ENCODE measurements at places on chromosomes 6 and 20.

DNA sequence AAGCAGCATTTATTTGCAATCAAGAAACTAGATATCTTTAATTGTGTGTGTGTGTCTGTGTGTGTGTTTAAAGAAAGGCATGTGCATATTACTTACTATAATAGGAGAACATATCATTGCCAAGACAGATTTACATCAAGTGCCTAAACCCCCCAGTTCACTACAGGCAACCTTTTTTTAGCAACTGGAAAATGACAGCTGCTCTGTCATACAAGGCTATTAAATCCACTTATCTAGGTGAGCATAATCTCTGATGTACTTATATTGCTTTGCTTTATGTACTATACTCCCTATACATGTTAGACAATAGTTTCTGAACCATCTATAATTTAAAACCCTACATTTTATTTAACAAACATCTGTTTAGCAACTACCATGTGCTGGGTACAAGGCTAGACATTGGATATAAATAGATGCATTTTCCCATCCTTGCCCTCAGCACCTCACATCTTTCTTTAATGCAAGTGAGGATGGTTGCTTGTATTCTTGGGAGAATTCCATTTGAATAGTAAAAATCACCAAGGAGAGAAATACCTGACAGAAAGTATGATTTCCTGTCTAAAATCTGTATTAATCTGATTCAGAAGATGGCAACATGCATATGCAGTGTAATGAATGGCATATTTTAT is 398.3 kb downstream of the LAMA2 start:
- DNase-seq = no peak

- no peak for DNase-seq
These were observed 70.4 kb upstream of the KCNG1 start for GRCh38 chr20:51093240-51093763.

GRCh38 chr6:93731306-93731705 is 311.9 kb upstream of the EPHA7 start:
- DNase-seq = no peak

GRCh38 chr6:46039646-46040045 is 24.0 kb upstream of the CLIC5 start:
- DNase-seq = no peak

DNA sequence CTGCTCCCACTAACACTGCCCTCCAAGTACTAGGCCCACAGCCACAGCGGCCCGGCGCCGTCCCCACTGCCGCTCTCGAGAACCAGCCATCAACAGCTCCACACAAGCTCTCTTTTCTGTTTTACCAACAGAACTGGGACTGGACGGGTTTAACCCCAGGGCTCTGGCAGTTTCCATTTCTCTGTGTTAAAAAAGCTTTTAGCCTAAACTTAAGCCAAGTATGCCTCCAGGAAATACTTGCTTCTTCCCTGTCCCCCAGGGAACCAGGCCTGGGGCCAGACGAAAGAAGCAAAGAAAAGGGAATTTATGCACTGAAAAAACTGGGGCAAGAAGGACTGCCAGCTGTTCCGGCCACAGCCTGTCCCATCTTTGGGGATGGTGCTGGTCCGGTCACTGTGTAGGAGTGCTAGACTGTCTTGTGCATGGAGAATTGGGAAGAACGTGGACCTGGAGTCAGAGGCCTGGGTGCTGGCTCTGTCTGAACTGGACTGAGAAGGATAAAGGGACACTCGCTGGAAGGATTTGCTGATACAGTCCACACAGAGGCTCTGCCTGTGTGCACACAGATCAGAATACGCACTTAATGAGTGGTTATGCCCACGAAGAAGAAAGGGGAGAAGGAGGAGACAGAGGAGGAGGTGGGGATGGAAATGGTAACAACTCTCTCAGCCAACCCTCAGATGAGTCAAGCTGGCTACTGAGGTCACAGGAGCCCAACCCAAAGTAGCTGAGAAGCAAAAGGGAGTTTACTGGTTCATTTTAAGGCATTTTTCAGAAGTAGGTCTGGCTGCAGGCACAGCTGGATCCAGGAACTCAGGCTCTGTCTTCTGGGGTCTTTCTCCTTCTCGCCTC is 254.4 kb upstream of the PMEPA1 start:
- DNase-seq = no peak

DNA sequence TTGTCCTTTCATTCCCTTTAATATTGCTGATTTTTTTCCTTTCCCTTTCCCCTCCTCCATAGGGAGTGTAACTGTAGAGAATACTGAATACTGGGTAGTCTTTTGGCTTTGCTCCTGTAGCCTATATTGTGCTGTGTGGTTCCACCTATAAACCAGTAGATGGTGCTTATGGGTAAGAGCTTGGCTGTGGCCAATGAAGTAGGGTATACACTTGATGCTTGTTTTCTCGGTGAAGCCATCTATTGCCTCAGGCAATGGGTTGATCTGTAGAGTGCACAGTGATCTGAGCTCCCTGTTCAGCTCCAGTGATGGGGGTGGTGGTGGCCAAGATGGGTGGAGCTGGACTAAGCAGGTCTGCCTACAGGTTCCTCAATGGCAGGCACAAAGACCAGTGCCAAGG is 203.3 kb upstream of the IMPG1 start:
- DNase-seq = no peak

- DNase-seq = no peak
These were observed 26.4 kb upstream of the PHF3 start for GRCh38 chr6:63609231-63609630.

- DNase-seq = no peak
These were observed 39.7 kb downstream of the TRMT11 start for GRCh38 chr6:126026001-126026400.

DNA sequence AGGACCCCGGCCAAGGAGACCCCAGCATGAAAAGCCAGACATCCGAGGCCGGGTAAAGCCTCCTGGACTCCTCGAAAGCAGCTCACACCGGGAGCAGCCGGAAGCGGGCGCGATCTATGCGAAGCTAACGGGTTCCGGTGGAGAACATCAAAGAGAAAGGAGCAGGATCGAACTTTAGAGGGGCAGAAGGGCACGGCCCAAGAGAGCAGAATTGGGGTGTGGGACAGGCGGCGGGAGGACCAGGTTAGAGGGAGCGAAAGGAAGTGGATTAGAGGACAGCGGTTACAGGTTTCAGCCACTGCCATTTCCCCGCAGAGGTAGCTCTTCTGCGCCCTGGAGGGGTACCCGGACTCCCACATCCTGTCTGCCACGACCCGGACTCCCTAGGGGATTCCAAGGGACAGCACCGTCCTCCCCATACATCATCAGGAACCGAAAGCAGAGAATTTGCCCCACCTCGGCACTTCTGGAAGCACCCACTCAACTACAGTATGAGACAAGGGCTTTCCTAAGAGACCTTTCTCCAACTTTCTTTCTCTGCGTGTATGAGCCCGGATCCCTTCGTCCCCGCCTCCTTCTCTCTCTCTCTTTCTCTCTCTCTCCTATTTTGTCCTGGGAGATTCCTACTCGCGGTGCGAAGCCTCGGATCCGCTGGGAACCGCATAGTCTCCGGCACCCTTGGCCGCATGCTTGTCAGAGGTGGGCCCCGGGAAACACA is 507 bp upstream of the VGLL2 start:
- DNase-seq = no peak

GRCh38 chr20:12306107-12306506 is 388.4 kb downstream of the BTBD3 start:
- DNase-seq = no peak

DNA sequence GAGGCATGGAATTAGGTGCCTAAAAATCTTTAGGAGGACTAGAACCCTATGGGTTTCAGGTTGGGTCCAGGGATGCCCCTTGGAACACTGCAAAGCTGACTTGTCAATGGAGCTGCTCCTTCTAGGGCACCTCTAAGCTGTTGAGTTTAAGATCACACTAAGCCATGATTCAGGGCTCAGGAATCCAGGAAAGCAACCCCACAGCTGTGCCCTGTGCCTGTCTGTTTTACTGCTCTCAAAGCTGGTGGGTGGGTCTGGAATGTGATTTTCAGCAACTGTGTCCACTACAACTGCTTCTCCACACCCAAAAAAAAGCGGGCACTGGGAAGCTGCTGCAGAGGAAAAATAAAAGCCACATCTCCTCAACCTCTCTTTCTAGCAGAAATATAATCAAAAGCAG is 310.4 kb upstream of the MOCS1 start:
- no peak for DNase-seq

DNA sequence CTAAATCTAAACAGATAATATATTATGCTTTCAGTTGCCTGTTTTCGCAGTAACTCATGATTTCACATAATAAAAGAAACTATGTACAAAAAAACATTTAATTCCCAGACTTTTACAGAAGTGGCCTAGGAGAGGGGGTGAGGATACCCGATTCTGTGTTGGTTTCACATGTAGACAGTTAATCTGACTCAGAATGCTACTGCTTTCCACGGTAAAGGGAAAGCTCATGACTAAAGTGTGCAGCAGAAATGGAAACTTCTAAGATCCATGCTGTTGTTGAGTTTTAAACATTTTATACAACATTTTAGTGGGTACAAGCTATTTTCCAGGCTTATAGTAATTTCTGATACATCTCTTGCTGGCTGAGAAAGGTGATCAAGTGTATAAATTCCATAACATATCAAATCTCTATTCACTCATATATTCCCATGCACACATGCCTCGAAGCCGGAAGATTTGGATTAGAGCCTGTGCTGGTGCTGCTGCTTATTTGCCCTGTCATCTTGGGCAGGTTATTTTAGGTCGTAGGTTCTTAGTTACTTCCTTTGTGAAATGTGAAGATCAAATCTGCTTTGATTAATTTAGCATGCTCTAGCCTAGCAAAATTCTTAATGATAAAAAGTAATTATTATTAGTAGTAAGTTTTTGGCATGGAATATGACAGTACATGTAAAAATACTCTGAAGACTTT is 896.7 kb upstream of the MAP3K7 start:
- DNase-seq = no peak

DNA sequence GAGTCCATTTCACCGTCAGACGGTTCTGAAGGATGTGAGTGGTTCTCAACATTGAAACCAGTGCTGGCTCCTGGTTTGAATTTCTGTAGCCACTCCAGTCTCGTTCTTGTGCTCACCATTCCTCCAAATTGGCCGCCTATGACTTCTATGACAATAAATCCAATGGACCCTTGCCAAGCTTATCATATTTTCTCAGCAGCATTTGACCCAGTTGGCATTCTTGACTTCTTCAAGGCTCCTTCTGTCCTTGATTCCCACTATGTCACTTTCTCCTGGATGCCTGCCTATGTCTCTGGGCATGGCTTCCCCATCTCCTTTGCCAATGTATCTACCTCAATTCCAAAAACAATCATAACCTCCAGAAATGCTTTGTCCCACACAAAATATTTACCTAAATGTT is 756.0 kb upstream of the NRSN1 start:
- no peak for DNase-seq

DNA sequence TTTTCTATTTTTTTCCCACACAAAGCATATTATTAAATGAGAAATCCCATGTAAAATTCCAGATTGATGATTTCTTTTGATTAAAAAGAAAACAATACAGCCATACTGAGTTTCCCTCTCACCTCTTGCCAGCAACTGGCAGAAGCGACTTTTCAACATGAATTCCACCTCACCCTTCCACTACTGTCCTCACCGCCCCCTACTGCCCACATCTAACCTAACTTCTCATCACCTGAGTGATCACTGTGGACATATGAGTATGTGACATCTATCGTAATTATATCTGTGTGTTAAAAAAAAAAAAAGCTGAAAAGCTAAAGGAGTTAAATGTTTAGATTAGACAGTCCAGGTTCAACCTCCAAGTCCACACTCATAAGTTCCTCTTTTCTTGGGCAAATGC is 528.6 kb downstream of the PRKN start:
- no peak for DNase-seq

DNA sequence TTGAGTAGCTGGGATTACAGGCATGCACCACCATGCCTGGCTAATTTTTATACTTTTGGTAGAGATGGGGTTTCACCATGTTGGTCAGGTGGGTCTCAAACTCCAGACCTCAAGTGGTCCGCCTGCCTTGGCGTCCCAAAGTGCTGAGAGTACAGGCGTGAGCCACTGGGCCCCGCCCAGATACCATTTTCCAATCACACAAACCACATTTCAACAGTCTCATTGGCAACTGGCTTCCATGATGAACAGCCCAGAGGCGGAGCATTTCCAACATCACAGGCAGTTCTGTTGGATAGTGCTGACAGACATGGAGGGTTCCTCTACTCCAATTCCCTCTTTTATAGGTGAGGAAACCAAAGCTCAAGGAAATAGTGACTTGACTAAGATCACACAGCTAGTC is 43.9 kb upstream of the PLCB4 start:
- no peak for DNase-seq

GRCh38 chr6:135281227-135281626 is 100.1 kb downstream of the MYB start:
- DNase-seq = no peak

DNA sequence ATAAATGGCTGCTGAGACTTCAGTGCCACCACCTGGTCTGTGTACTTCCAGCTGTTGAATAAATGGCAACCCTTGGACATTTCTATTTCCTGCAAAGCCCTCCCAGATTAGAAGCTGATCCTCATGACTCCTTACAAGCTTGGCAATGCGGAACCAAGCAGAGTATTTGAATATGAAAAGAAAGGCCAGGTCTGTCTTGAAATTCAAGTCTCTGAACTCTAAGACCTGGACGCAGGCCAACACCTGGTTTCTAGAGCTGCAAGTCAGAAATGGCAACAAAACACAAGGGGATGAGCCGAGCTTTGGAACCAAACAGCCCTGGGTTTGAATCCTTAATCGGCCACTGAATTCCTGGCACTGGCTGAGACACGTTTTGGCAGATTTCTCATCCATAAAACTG is 353.4 kb downstream of the PTPRT start:
- no peak for DNase-seq

GRCh38 chr6:42239333-42239732 is 21.7 kb upstream of the MRPS10 start:
- no peak for DNase-seq

DNA sequence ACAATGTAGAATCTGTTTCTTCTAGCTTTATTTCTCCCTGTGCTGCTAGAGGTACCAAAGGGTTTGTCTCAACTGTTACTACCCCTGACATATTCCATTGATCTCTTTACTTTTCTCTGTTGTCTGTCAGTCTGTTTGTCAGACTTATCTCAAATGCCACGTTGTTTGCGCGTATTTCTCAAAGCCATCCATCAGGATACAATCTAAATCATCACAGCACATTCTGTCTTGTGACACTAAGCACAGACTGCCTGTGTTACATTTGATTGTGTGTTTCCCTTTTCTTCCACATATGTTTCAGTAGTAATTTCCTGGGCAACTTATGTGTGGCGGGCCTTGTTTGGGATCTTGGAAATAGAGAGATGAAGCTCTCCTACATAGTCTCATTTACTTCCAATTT is 30.2 kb upstream of the SERINC3 start:
- DNase-seq = no peak

- DNase-seq = no peak
These were observed 13.9 kb downstream of the MYB start for GRCh38 chr6:135195041-135195440.

- DNase-seq = no peak
These were observed 207.2 kb upstream of the ECI2 start for GRCh38 chr6:4342407-4343137.

GRCh38 chr6:121439475-121439874 is 4.0 kb downstream of the GJA1 start:
- DNase-seq = no peak

- no peak for DNase-seq
These were observed 34.5 kb upstream of the FERMT1 start for GRCh38 chr20:6157345-6157744.

Data from stimulated activated CD4-positive, alpha-beta T cell treated with anti-CD3 and anti-CD28 coated beads, Interleukin-1b, Interleukin-23, amount 100 ng/mL, for 1 hour (primary cell).